ENCODE measurements at places on chromosomes 2 and 18.

GRCh38 chr2:22153931-22154613 lies 1030.3 kb downstream of the TDRD15 start:
- no peak for DNase-seq

DNA sequence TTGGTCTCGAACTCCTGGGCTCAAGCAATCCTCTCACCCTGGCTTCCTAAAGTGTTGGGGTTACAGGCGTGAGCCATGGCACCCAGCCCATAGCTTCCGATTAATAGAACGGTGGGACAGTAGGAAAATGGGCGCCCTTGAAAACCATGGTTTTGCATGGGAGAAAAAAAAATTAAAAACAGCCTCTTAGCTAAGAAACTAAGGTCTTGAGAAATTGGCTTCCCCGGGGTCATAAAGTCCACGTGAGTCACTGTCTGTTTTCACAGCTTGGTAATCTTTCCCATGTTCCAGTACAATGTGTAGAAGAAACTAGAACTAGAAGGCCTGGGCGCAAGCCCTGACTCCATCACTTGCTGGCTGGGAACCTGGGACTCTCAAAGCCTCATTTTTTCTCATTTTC lies 20.7 kb downstream of the B3GNT2 start:
- no peak for DNase-seq

DNA sequence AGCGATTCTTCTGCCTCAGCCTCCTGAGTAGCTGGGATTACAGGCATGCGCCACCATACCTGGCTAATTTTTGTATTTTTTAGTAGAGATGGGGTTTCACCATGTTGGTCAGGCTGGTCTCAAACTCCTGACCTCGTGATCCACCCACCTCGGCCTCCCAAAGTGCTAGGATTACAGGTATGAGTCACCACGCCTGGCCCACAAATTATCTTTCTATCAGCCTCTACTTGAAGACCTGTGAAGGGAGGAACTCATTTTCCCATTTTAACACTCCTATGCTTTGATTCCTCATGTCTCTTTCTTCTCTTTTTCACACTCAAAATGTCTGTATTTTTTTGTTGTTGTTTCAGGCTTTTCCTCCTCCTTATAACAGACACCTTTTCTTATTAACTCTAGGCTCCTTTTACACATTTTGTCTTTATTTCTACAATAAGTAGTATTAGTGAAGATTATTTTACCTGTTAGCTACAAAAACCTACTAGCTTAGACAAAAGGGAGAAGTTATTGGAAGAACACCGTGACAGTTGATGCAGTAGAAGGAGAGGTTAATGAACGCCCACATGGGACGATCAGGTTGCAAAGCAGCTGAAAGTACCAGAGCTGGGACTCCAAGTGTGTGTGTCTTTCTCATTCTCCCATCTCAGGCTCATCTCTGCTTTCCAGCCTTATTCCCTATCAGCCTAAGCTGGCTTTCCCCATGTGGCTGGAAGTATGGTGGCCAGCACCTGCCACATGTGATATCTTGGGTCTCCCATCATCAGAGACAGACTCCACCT lies 97.6 kb upstream of the AGAP1 start:
- DNase-seq = no peak

DNA sequence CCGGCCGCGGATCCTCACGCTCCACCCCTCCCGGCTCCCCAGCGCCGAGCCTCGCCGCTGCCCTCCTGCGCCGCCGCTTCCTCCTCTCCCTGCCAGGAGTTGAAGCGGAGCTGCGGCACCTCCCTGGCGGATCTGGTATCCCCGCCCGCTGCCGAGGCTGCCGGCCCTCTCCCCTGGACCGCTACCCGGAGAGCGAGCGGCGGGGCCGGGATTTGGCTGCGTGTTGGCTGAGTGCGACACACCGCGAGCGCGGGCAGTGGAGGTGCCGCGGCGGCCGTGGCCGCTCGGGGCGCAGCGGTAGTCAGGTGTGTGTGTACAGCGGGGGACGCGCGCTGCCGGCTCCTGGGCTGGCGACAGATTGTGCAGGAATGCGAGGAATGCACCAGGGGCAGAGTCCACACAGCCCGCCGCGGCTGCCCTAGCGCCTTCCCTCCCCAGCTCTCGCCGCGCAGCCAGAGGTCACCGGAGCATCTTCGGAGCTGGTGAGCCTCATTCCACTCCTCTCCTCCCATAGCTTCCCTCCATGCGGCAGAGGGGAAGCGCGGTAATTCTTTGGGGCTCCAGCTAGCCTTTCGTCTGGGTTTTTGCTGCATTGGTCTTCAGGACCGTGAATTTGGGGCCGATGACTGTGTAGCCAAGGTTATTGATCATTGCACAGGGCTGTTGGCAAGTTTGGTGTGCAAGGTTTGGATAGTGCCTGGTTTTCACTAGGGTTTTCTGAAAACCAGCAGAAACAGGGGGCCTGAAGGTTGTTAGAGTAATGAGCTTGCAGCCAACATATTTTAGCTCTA lies 1.3 kb downstream of the PKP4 start:
- peak; percentile 45 for DNase-seq

DNA sequence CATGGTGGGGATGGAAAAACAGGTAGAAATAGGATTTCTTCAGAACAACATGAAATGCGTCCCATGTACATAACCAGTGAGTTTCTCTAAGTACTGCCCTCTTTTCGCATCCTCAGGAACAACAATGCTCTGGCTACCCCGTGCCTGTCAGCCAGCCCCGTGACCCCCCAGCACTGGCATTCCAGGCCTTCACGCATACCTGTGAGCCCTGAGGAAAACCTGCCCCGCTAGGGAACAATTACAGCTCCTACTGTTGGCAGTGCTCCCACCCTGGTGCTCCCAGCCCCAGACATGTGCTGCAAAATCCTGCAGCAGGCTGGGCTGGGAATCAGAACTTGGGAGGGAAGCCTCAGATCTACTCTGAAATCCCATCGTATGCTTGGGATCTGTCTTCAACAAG lies 9.1 kb downstream of the SMAD7 start:
- no peak for DNase-seq

GRCh38 chr2:44707945-44708660 lies 233.4 kb upstream of the SIX3 start:
- DNase-seq = no peak

GRCh38 chr18:78978349-78979055 lies 1.1 kb upstream of the SALL3 start:
- no peak for DNase-seq

GRCh38 chr2:234641086-234641485 lies 144.2 kb upstream of the ARL4C start:
- DNase-seq = no peak

DNA sequence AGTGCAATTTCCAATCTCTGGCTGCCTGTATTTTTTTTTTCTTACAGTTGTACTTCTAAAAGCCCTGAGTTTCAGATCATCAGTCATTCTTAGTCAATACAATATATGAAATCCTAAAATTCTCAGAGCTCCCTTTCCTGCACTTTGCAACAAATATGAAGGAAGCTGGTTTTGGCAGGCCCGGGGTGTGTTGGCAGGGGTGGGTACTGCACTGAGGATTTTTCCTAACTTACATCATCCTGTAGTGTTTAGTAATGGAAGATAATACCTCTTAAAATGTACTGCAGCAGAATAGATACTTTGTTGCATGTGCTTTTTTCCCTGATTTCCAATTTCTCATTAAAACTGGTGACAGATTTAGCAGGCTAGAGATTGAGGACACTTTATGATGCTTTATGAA lies 374.6 kb downstream of the PTH2R start:
- no peak for DNase-seq

DNA sequence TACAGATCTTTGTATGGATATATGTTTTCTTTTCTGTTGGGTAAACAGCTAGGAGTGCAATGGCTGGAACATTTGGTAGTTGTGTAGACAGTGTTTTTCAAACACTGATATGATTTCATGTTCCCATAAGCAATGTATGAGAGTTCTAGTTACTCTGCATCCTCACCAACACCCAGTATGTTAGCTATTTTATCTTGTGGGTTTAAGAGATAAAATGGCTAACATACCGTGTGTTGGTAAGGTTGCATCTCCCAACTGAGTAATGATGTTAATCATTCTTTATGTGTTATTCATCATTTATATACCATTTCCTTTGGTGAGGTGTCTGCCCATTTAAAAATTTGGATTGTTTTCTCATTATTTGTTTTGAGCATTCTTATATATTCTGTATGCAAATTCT lies 65.7 kb downstream of the LYPD6B start:
- DNase-seq = no peak

GRCh38 chr2:3872451-3872850 lies 169.1 kb downstream of the DCDC2C start:
- DNase-seq = no peak

DNA sequence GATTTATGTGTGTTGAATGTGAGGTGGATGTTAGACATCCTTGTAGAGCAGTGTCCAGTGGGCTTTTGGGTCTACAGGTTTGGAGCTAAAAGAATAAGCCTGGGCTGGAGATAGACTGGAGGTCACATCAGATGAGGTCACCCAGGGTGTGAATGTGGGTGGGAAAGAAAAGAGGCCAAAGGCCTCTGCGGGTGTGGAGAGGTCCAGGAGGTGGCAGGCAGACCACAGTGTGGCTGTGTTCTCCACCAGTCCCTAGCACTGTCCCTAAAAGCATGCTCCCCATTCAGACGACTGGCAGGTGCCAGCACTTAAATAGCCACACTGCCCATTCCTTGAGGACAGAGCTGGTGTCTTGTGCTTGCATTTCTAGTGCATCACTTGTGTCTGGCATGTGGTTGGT lies 4.1 kb downstream of the ATG4B start:
- no peak for DNase-seq

- DNase-seq = no peak
Measured at GRCh38 chr18:62690236-62690815, 25.0 kb upstream of the PHLPP1 start.
